ENCODE measurements at places on chromosomes 2 and 18. TPM values are rescaled to one million over a fixed set of nuclear protein-coding genes. Genes with fewer than 3 reads are reported as not detected.

The SESTD1 gene
- 15.1 TPM for total RNA-seq

The CPO gene
- 0.48 TPM for total RNA-seq

The PLB1 gene
- total RNA-seq, result 1.6 TPM

The PGAP1 gene
- total RNA-seq, result 7.6 TPM

The GREB1 gene
- total RNA-seq, result 0.64 TPM

The POTEC gene
- total RNA-seq, result not detected

The NTSR2 gene
- not detected for total RNA-seq

GRCh38 chr2:200700856-200701255 is 110.9 kb upstream of the BZW1 start:
- no peak for DNase-seq

DNA sequence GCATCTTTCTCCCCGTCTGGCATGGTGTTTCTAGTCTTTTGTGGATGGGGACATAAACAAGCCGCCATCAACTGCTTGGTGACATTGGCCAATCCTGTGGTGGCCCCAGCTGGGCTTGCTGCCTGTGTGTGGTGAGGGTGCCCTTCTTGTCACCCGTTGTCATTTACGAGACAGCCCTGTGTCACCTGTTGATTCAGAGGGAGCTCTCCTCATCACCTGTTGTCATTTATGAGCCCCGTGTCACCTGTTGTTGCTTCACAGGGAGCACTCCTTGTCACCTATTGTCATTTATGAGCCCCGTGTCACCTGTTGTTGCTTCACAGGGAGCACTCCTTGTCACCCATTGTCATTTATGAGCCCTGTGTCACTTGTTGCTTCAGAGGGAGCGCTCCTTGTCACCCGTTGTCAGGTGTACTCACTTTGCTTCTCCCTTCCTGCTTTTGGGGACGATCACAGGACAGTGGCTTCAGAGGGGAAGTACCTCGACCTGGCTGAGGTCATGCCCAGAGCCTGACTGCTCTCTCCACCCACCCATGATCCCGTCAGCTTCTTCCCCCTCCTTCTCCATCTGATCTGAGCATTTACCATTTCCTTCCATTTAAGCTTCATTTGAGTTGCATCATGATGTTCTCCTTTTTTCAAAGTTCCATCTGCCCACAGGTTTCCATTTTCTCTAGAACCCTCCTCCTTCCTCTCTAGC is 29.1 kb downstream of the HPCAL1 start:
- DNase-seq, result no peak

- DNase-seq, result no peak
These were observed 34.3 kb downstream of the NETO1 start for GRCh38 chr18:72833471-72833870.

- peak; percentile 65 for DNase-seq
These were observed 290.3 kb downstream of the TRIB2 start for GRCh38 chr2:13006829-13007717.

- no peak for DNase-seq
These were observed 212.4 kb upstream of the FSIP2 start for GRCh38 chr2:185526161-185526560.

GRCh38 chr2:74881176-74881575 is 47.2 kb downstream of the HK2 start:
- DNase-seq, result no peak

GRCh38 chr18:58183226-58183625 is 139.2 kb downstream of the NEDD4L start:
- no peak for DNase-seq

GRCh38 chr18:11671156-11671555 is 17.9 kb upstream of the GNAL start:
- no peak for DNase-seq

- DNase-seq, result no peak
These were observed 18.1 kb upstream of the ZNF407 start for GRCh38 chr18:74579496-74580065.

- no peak for DNase-seq
These were observed 61.5 kb upstream of the NFE2L2 start for GRCh38 chr2:177326005-177326404.

GRCh38 chr18:42956287-42956686 is 159.2 kb downstream of the RIT2 start:
- no peak for DNase-seq

DNA sequence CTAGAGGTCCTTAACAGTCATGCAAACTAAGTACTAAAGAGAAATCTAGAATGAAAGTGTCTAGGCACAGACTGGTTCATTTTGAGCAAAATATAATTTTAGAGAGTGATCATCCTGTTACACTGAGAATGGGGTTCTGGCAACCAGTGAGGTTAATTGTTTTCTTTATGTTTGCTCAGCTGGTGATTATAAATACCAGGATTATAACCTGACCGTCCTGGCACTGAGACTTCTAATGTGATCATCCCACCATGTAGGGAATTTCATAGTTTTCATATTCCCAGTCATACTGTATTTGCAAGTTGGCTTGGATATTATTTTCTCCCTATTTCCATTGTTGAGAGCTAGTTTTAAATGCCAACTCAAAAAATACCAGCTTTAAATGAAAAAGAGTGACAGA is 852.5 kb upstream of the LRATD1 start:
- no peak for DNase-seq

DNA sequence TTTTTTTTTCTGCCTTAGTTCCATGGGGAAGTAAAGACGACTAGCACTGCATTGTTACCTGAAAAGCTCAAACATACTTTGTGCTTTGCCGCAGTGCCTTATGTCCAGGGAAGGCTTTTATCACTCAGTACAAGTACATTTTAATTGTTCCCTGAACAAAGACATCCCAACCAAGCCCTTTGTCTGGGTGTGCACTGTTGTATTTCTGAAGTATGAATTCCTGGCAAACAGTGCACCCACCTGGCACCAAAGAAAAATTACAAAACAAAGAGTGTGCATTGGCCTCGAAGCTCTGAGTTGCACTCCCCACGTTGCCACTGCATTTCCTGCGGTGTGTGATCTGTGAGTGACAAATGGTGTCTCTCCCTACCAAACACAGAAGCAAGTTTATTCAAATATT is 858.5 kb upstream of the PIK3C3 start:
- DNase-seq, result no peak

DNA sequence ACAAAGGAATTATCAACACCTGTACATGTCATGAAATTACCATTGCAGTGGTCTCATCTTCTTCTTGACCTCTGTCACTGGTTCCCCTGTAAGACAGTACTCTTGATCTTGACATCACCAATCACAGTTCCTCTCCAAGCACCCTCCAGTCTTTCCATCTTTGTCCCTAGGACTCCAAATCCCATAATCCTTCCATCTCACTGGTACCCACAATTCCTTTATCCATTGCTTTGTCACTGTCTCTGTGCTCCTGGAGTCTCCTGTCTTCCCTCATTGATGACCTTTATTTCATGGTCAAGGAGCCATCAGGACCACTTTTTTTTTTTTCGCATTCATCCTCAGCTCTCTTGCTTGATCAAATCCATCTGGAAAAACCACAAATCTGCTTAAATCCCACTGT is 56.7 kb downstream of the COL4A3 start:
- no peak for DNase-seq

DNA sequence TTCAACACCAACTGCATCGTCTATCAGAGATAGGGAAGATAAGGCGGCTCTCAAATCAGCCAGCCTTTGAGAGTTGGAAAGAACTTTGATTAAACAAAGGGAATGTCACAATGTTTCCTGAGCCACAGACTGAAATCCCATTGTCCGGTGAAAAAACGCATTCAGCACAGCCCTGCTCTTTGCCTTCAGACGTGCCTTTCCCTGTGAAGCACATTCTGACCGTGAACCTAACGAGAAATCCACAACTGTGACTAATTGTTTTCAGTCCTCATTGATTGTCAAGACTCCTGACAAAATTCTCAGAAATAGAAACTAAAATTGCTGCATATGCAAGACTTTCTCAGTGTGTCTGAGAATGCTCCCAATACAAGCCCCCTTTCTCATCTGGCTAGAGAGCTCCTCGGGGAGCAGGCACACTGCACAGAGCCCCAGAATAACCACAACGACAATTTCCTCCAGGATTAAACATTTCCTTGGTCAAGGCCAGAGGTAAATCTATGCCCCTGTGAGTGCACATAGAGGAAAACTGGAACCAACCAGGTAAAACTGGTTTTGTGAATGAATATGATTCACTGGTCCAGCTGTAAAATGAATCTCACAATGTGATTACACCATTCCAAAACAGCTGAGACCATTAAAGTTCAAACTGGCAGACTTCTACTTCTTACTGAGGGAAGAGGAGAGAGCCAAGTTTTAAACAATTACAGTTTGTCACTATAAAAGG is 561.9 kb upstream of the ID2 start:
- DNase-seq, result no peak

GRCh38 chr2:235639428-235639773 is 145.6 kb downstream of the AGAP1 start:
- DNase-seq, result no peak

GRCh38 chr2:83967854-83968253 is 491.2 kb downstream of the SUCLG1 start:
- DNase-seq, result no peak

GRCh38 chr2:17441055-17441771 is 77.0 kb downstream of the RAD51AP2 start:
- DNase-seq, result no peak

DNA sequence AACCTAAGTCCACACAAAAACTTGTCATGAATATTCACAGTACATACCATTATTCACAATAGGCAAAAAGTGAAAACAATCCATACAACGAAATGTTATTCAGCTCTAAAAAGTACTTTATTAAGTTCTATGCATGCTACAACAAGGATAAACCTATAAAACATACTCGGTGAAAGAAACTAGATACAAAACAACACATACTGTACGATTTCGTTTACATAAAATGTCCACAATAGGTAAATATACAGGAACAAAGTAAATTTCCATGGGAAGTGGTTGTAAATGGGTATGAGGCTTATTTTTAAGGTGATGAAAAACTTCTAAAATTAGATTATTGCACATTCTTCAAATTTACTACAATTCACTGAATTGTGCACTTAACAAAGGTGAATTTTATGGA is 8.0 kb downstream of the DSC3 start:
- DNase-seq, result no peak

DNA sequence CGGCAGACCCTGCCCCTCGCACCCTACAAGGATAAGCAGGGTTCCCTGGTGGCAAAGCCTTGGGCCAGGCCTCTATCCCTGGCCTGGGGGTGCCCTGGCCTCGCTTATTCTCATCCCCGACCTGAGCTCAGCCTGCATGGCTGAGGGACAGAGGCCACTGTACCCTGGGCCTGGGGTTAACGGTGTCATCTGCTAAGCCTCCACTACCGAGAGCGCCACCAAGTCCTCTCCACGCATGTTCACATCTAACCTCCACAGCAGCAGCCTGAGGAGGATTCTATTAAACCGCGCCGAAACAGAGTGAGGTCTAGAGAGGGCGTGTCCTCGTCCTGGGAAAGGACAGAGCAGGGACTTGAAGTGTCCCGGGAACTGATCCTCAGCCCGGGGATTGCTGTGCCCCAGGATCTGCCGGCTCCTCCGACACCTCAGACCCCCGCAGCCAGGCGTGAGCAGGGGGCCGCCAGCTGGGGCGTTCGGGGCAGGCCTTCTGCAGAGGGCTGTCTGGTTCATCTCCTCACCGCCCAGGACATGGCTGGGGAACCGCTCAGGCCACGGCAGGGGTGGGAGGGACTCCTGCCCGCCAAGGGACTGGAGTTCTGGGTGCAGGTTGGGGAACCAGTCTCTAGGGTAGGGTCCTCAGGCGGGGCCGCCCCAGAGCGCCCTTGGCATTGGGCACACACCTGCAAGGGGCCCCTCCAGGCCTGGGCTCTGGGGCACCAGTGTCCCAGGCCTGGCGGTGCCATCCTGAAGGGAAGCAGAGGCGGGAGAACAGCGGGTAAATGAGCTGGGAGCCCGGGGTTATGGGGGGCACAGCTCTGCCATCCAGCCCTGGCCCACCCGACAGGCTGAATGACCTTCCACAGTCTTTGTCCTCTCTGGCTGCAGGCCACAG is 68.0 kb upstream of the SMAD7 start:
- no peak for DNase-seq

- peak; percentile 57 for DNase-seq
These were observed at the start of gene MFF for GRCh38 chr2:227324995-227325838. Gene MFF (plus strand): TSS chr2:227325251. CDS start chr2:227330666, 5,415 bp downstream.

Measured in glomerular endothelial cell (primary cell).